ENCODE measurements at places on chromosomes 4 and X. TPM values are rescaled to one million over a fixed set of nuclear protein-coding genes. Genes with fewer than 3 reads are reported as not detected.

DNA sequence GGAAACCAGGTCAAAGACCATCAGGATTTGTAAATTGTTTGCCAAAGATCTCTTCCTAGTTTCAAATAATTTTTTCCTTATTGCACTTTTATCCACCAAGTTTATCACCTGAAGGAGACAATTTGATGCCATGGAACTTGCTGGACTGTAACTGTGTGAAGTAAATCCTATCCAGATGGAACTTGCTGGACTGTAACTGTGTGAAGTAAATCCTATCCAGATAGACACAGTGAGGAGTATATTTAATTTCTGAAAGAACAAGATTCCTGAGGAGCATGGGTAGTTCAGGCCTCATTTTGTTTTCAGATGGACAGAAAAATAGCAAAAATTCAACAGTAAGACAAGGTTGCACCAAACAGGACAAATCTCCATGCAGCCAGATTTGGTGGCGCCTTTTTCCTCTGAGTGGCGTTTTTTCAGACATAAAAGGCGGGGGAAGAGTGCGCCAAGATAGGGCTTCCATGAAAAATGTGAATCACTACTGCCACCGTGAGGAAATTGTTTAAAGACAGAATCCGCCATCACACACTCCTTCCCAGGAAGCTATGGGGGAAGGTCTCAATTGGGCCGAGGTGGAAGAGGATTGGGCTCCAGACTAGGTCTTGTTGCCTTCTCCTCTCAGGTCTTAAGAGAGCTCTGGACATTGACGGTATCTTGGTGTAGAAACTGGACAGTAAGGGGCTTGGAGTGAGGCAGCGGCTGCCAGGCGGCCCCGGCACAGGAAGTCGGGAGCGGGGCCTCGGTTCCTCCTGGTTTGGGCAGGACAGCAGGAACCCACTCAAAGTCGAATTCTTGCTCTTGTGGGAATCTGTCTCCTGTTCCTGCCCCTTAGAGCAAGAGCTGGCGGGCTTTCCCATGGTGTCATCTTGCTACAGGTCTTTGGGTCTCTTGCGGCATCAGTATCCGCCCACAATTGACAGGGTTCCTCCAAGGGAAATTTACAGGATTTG is 234.7 kb downstream of the OR13H1 start:
- DNase-seq, result peak; percentile 90

DNA sequence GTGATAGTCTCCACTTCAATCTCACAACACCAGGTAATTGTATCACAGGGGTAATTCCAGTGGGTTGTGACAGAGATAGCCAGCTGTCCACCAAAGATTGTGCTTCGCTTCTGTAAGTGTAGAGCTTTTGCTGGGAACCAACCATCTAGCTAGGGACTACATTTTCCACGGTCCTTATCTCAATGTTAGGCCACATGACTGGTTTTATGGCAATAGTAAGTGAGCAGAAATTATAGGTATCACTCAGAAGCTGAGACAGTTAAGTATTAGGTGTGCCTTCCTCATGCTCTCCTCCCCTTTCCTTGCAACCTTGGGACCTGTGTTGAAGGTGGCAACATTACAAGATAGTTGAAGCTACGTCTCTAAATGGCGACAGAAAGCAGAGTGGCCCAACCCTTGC is 108.8 kb upstream of the NALF2 start:
- DNase-seq, result no peak

DNA sequence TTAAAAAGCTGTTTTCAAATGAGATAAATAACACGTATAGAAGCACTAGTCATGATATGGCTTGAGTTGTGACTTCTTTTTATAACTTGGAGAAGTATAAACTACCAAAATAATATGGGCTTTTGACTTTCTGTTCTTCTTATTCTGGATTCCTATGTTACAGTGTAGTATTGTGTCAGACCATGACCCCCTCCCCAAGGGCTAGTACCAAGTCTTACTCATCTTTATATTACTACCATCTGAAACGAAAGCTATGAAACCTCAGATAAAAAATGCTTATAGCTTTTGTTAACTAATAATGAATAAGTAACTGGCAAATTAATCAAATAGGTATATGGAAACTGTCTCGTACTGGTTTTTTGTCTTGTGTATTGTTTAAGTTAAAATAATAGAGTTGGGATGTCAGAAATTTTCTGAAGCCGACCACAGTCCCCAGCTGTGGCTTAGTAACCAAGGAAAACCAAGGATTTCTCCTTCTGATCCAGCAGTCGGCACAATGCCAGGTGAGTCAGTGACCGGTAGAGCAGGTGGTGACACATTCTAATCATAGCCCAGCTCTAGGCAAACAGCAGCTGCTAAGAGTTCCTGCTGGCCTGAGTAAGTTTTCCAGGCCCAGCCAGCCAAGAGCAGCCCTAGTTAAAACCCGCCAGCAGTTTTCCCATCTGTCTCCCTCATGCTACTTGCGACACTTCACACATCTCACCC is 163.3 kb upstream of the PRDX4 start:
- DNase-seq, result no peak

GRCh38 chrX:53284684-53285447 is 3.5 kb upstream of the IQSEC2 start:
- DNase-seq, result peak; percentile 50

GRCh38 chr4:44150091-44150576 is 298.5 kb downstream of the KCTD8 start:
- DNase-seq, result peak; percentile 80

DNA sequence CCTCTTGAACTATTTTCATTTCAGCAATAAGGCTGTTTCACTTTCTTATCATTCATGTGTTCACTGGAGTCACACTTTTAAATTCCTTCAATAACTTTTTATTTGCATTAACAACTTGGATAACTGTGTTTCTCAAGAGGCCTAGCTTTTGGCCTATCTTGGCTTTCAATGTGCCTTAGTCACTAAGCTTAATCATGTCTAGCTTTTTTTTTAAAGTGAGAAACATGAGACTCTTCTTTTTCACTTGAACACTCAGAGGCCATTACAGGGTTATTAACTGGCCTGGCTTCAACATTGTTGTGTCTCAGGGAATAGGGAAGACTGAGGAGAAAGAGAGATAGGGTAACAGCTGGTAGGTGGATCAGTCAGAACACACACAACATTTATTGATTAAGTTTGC is 64.0 kb upstream of the VCX2 start:
- no peak for DNase-seq

GRCh38 chr4:88549815-88550214 is 26.2 kb upstream of the PYURF start:
- no peak for DNase-seq

DNA sequence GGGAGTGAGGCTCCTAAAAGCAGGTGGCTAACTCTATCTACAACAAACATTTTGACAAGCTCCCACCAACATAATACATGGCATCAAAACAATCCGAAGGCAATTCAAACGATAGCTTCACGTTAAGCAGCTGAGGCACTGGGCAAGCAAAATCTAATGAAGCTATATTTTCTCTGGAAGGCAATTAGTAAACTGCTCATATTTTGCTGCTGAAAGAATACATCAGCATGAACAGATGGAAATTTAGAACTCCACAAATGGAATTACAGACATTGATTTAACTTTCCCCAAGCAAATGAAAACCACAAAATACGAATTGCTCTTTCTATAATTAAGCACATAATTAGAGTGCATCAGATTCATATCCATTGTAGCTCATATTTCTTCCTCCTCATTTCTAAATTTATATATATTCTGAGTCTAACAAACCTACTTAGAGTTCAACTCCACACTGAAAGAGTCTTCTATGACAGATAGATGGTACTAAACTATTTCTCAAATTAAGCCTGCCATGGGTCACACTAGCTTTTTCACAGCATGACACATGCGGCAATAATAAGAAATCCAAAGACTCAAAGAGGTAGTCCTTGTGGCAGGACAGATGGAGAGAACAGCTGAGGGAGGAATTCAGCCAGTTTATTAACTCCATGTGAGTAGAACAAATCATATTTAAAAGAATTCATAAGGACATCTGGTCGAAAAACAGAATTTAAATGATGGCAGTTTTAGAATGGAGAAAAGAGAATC is 305.4 kb downstream of the MAPK10 start:
- DNase-seq, result no peak

The TRIM61 gene
- not detected for total RNA-seq

The KIAA1210 gene
- total RNA-seq, result not detected

Measured in lung microvascular endothelial cell (primary cell).